Fibroblast of villous mesenchyme (primary cell): ENCODE measurements at places on chromosomes 7 and 10.
A peak's percentile ranks its signal among the peaks of the same experiment; 100 is the strongest.

GRCh38 chr7:40162516-40162915, 27.7 kb downstream of the SUGCT start:
- DNase-seq: no peak

DNA sequence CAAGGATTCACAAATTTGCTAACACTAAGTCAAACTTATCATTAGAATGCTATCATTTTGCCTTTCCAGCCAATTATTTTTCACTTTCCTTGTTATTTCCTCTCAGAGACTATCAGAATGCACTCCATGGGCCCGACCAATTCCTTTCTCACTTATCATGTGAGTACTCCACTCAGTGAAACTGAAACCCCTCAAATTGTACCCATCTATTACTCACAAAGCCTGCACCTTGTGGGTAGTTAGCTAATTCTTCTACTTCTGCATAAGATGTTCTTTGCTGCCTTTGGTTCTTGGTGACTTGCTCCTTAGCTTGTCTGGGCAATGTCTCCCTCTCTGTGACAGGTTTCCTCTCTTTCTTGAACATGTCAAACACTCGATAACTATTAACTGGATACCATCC, 35.2 kb upstream of the MBL2 start:
- no peak for DNase-seq

- peak; percentile 95 for DNase-seq
Measured at GRCh38 chr10:68666280-68666760, 54.7 kb upstream of the CCAR1 start.

DNA sequence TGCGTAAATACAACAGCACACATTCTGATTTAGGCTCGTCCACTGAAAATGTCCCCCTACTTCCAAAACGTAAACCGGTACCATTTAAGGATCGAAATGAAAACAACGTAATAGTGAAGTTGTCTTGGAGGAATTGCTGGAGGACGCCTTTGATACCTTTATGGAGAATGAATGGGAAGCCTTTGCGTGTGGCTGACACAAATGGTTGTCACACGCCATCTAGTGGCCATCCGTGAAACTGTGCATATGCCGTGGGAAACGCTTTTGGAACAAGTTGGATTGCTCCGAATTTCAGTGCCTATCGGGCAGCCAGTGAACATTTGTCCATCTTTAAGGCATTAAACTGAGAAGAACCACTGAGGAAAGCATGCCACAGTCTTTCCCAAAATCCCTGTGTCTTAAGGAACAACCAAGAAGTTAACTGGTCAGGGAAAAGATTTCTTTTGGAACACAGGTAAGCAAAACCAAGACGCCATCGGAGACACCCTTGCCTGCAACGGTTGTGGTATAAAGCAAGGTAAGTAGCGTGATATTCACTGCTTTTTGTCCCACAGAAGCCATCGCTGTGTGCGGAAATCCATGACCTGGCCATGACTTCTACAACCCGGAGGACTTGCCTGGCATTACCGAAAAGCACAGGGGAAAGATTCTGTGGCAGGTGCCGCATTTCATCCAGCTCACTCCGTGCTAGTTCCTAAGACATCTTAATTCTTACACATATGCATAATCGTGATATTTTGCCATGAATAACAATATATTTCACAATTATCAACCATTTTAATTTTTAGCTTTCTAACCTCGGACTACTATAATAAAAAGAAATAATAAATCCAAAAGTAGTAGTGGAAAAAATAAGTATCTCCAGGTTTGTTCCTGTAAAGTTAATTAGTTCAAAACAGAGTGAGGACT, 100.6 kb downstream of the FAM204A start:
- peak; percentile 84 for DNase-seq

DNA sequence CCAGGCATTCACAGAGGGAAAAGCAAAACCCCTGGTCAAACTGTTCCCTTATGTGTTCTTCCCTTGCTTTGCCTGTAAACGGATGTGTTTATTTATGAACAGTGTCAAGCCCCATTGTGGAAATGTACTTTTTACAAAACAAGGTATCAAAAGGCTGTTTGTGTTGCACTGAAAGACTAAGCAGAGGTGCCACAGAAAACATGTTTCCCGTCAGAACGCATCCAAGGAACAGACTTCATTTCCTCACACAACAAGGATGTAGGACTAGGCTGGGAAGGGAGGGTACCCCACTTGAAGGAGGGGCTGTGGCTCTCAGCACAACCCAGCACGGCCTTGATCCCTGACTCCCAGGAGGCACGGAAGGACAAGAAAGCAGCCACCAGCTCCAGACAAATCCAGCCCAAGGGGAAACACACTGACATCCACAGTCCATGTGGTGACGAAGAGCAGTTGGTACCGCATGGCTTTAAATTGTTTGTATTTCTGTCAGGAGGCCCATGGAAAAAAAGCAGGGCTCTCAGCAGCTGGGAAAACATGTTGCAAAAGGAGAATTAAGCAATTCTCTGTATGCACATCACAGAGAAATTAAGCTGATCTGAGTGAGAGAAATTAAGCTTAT, 85.6 kb downstream of the RNF216 start:
- peak; percentile 99 for DNase-seq

- DNase-seq: peak; percentile 96
Measured at GRCh38 chr10:34193931-34194626, 621.0 kb downstream of the PARD3 start.

GRCh38 chr7:11760372-11760771, 71.6 kb downstream of the THSD7A start:
- DNase-seq: peak; percentile 6

DNA sequence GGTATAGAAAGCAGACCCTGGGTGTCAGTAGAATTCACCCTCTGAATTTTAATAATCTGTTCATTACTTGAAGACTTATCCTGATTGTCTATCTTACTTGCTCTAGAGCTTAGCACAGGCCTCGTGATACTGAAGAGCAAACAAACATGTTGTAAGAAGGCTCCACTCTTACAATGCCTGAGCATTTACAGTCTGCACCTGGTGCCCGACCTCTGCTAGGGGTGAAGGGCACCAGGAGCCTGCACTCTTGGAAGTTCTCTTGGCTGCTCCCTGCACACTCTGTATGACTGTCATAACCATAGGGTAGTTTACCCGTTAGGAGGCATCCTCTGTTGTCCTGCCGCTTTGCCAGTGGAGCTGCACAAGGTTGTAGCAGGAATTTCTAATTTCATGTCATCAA, 91.3 kb upstream of the NPY start:
- no peak for DNase-seq

- DNase-seq: peak; percentile 75
Measured at GRCh38 chr10:110495731-110496552, 1.8 kb upstream of the DUSP5 start.

DNA sequence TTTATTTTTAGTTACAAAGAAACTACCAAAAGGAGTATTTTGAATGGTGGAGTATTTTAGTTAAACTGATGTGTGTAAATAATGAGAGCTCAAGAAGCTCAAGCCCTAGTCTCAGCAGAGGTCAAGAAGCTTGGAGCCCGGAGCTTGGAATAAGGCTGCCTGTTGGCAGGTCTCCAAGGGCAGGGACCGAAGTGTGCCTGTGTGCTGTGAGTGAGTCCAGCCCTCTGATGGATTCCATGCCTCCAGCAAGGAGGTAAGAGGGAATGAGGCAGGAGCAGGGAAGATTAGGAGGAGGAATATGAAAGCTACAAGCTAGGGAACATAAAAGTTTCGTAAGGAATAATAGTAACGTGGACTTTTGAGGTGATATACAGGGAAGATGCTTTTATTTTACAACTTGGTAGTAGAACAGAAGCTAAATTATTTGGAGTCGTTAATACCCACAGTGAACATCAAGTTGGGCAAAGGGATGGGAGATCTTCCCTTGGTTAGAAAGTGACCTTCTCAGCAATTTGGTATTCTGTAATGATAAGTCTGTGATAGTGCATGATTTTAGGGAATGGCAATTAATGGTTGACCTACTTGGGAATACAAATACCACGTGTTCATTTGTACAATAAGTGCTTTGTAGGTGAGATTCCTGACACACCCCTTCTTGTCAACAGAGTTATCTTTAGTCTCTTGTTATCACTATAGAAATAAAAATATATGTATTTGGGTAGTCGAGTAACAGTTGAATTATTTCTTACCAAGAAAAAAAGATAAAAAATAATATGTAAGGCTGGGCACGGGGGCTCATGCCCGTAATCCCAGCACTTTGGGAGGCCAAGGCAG, 4.6 kb downstream of the SEC23IP start:
- DNase-seq: peak; percentile 65

DNA sequence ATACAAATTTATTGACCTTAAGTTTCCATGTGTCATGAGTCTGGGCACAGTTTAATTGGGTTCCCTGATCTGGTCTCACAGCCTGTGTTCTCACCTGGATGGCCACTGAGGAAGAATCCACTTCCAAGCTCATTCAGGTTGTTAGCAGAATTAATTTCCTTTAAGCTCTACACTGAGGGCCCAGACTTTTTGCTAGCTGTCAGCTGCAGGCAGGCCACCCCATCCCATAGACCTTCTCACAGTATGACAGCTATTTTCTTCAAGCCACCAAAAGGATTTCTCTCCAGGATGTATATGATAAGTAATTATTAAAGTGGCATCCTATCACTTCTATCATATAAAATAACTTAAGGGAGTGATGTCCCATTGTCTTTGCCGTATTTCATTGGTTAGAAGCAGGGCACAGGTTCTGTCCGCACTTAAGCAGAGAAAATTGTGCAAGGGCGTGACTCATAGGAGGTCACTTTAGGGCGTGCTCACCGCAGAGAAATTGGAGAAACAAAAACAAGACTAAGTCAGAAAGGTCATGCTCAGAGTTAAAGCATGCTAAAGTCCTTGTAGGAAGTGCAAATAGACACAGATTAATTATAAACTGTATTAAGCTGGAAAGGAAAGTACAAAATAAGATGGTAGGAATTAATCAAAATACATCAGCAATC, 109.9 kb downstream of the AHR start:
- DNase-seq: peak; percentile 97

DNA sequence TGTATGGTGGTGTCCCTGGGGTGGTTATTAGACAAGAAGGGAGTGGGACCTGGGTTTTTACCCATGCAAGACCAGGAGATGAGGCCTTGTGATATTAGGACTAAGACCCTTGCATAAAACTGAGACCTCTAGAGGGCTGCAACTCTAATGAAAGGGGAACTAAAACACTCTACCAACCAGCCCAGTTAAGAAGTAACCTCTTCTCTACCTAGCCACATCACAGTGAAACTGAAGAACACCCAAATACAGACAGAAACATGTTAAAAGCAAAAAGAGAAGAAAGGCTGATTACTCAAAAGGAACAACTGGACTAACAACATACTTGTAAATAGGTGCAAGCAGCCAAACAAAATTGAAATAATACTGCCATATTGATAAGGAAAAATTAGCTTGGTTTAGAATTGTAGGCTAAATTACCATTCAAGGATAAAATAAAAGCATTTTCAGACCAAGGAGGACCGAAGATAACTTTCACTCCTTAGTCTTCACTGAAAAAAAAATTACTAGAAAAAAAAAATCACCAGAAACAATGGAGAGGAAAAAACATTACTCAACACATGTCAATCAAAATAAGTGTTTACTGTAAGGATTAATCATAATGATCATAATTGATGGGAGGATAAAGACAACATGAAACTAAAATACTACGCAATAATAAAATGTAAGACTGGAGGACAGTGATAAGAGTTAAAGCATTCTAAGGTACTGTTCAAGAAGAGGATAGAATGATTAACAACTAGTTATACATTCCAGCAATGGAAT, 27.6 kb downstream of the ERLIN1 start:
- DNase-seq: no peak

DNA sequence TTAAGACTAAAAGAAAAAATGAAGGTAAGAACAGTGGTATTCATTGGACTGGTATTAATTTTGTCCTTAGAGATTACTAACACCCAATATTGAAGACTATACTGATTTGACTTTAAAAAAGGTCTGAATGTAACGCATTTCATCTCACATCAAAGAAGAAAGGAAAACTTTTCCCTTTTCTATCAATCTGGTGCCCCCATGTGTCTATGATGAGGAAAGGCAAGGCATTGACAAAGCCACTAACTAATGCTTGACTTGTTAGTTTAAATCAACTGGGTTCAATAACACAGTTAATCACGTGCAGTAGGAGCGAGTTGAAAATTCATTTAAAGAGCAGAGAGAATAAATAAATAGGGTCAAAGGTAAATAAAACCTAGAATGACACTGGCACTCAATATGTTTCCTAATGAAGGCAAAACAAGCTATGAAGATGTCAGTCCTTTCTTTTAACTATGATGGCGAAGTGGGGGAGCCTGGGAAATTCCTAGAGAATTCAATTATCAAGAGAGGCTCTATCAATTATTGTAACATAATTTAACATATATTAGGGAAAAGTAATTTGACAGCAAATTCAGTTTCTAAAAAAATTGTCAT, 180.9 kb downstream of the ANK3 start:
- peak; percentile 55 for DNase-seq

DNA sequence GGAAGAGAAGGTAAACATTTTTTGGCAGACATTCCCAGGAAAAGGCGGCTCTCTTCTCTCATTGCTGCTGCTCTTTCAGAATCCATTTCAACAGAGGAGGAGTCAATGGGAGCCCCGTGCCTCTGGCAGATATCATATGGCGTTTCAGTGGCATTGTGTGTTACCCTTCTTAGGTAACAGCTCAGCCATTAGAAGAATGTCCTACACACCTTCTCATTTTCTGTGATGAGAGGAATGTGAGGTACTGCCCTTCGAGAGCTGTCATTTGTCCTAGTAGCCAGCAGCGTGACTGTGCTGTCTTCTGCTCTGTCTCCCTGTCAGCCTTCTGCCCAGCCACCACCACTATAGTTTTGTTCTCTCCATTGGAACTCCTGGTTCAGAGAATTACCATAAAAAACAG, 102.4 kb downstream of the EGFR start:
- no peak for DNase-seq

DNA sequence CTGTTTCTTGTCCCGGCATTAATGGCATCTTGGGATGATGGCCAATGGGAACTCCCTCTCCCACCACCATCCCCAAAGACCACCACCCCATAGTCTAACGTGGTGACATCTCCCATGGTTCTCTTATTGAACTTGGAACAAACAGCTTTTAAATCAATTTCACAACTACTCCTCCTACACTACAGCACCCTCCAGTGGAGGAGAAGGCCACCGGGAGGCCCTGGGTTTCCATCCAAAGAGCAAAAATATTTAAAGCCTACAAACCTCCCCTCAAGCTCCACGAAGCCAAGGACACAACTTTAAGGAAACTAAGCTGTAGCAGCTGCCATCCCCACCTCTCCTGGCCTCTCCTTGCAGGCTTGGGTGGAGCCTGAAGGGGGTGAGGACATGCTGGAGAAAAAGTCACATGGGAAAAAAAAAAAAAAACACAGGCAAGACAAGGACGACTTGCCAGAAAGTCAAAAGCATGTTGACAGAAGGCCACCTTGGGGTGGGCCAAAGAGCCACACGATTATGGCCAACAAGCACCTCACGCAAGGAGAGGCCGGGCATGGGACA, 94.0 kb upstream of the LANCL2 start:
- no peak for DNase-seq
